ENCODE measurements at places on chromosomes 2 and 18. TPM values are rescaled to one million over a fixed set of nuclear protein-coding genes. Genes with fewer than 3 reads are reported as not detected.
A peak's percentile ranks its signal among the peaks of the same experiment; 100 is the strongest.

DNA sequence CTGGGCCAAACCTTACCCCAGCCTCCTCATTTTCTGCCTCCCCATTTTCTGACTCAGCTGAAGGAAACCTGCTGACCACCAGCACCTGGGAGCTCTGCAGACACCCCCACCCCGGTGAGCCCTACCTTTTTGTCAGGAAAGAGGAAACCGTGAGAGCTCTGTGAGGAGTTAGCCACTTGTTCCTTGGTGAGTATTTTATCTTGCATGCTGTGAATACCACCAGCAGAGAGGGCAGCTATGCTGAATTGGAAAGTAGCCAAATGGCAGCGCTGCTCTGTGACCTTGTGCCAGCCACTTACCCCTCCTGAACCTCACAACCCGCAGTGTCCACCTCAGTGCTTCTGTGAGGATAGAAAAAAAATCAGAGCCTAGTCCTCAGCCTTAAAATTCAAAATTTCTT, 2.5 kb downstream of the MPPE1 start:
- DNase-seq, result no peak

CREB1 gene
- 91.7 TPM for total RNA-seq

PEX13 gene
- 25.2 TPM for total RNA-seq

ITPRID2 gene
- 115 TPM for total RNA-seq

- DNase-seq, result no peak
Observed at GRCh38 chr2:190794790-190795189, 85.8 kb upstream of the GLS start.

- no peak for DNase-seq
Observed at GRCh38 chr2:200032895-200033294, 77.5 kb downstream of the MAIP1 start.

GRCh38 chr2:877747-878146, 72.9 kb upstream of the SNTG2 start:
- DNase-seq, result no peak

DOCK10 gene
- 29.7 TPM for total RNA-seq

GRCh38 chr18:70991577-70991976, 702.7 kb downstream of the SOCS6 start:
- no peak for DNase-seq

DNA sequence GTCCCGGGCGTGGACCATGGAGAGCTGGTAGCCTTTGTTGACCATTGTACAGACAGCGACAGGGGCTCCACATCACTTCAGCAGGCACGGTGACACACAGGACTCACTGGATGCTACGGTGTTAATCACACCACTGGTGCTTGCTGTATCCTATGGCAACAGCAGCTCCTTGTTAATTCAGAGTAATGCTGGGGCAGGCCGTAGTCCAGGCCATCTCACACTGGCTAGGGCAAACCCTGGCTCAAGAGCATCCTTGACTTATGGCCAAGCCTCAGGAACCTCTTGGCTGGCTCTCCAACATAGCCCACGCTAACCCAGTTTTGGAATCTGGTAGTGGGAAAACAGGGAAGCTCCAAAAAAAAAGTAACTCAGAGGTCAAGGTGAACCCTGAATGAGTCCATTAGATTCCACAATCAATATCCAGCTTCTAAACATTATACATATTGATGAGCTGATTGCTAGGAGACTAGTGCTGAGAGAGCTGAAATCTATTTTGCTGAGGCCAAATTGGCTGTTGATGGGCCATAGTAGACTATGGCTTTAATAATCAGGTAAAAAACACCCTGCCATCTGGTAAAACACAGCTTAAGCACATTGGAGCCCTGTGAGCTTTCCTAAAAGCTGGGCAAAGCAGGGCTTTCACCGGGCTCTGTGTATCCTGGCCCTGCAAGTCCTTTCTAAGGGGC, 253.6 kb downstream of the PRKCE start:
- no peak for DNase-seq

- DNase-seq, result no peak
Observed at GRCh38 chr2:7281231-7282201, 364.3 kb downstream of the RNF144A start.

DNA sequence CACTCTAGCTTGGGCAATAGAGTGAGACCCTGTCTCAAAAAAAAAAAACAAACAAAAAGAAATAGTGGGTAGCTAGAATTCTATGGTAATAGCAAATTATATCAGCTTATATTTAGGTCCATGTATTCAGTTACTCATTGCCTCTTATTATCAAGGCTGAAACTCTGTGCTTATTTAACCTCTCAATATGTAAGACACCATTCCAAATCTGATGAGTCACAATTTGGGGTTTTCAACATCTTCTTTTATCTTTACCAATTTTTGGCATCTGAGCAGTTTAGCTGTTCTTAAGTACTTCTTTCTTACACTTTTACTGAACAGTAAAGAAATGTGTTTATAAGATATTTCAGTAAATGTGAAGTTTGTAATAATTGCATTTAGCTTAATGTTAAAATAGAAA, 69.3 kb downstream of the TTC27 start:
- no peak for DNase-seq

- no peak for DNase-seq
Observed at GRCh38 chr18:44726059-44726421, 45.4 kb downstream of the SETBP1 start.

- DNase-seq, result no peak
Observed at GRCh38 chr18:22403950-22404349, 13.8 kb downstream of the CTAGE1 start.

POMC gene
- 0.54 TPM for total RNA-seq

- DNase-seq, result no peak
Observed at GRCh38 chr2:239952251-239952650, 72.9 kb downstream of the NDUFA10 start.

DNA sequence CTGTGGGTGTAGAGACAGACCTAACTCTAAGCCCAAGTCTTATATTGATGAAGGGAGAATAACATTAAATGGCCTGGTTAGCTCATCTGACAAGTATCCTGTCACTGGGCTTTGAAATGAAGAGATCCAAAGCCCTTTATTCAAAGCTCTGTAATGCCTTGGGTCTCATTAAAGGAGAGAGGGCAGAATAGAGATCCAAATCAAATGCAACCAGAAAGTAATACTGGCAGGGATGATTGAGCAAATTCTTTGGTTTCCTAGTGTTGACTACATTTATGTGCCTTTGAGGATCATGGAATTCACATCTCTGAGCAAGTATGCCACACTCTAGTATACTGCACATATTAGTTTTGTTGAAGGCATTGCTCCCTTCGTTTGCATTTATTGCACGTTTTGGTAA, 147.9 kb upstream of the CAVIN2 start:
- DNase-seq, result no peak

UGT1A10 gene
- not detected for total RNA-seq

GRCh38 chr18:66707473-66707872, 103.6 kb upstream of the CDH19 start:
- no peak for DNase-seq

DNA sequence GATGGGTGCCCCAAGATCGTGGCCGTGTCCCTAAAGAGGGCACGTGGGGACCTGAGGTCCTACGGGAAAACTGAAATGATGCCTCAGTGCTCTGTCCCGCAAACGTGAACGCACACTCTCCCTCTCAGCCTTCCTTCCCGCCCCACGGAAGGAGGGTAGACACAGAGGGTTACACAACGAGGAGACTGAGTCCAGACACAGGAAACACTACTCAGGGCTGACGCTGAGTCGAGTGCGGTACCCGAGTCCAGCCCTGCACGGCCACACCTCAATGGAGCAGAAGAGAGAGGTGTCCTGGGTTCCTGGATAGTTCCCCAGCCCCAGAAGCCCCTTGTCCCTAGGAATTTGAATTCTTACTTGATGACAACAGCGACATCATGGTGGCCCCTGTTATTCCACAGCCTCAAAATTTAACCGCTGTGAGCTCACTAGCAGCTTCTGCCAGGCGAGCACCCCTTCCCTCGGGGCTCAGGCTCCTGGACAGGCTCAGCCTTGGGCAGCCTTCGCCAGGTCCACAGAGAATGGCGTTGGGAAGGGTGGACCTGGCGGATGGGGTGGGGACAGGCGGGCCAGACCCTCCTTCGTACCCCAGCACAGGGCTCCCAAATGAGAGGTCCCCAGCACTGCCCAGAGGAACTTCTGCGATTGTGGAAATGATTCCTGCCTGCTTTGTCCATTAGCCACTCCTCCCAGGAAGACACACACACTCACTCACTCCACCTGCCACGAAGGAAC, 980 bp upstream of the RNPEPL1 start:
- DNase-seq, result no peak

DNA sequence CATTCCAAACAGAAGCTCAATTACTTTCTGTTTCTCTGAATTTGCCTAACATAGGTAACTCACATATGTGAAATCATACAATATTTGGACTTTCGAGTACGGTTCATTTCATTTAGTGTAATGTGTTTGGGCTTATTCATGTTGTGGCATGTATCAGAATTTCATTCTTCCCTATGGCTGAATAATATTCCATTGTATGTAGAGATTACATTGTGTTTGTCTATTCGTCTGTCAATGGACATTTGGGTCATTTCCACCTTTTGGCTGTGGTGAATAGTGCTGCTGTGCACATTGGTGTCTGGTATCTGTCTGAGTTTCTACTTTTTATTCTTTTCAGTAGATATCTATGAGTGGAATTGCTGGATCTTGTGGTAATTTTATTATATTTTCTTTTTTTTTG, 43.9 kb downstream of the LBH start:
- no peak for DNase-seq

GRCh38 chr2:79292958-79293315, 133.4 kb upstream of the REG3A start:
- DNase-seq, result no peak

TOGARAM2 gene
- total RNA-seq, result not detected

- no peak for DNase-seq
Observed at GRCh38 chr2:26767129-26767528, 3.0 kb downstream of the SLC35F6 start.

COL3A1 gene
- 13.2 TPM for total RNA-seq

DNA sequence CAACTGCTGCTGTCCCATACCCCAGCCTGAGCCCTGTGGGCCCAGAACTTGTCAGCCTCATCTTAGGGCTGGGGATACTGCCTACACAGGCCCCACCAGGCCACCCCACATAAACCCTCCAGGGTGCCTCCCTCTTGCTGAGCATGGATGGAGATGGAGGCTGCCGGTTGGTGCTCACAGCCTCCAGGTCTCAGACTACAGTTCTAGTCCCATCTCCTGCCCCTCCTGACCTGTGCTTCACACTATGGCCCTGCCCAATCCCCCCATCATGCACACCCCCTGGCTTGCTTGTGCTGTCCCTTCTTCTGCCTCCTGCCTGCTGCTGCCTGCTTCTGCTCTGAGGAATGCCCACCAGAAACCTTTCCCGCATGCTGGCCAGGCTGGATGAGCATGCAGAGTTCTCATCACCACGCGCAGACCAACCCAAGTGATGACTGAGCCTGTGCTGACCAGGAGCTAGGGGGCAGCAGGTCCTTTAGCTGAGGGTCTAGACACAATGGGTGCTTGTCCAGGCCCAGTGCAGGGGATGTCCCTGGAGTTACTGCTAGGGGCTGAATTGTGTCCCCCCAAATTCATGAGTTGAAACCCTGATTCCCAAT, 138.4 kb upstream of the HS6ST1 start:
- no peak for DNase-seq

GRCh38 chr18:73848656-73849055, 299.0 kb downstream of the FBXO15 start:
- DNase-seq, result no peak

IL36A gene
- not detected for total RNA-seq

KCNG2 gene
- total RNA-seq, result not detected

DNA sequence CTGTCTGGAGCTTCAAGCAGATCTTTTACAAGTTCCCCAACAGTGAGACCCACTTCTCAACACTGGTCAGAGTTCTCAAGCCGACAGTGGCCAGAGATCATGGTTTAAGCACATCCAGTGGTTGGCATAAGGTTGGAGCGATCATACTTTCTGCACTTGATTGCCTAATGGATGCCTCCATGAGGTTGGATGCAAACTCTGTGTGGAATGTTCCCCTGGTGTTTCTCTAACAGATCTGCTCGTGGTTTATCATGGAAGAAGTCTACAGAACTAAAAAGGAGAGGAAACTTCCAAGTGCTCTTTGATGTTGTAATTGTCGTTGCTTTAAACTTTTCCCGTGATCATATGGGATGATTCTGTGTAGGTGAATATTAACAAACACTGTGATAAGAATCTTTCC, 60.7 kb downstream of the SH3RF3 start:
- no peak for DNase-seq

GRCh38 chr2:99659874-99660273, 170.1 kb upstream of the REV1 start:
- no peak for DNase-seq

MSTN gene
- total RNA-seq, result 0.36 TPM

GRCh38 chr2:48313036-48313877, 216.7 kb upstream of the STON1 start:
- DNase-seq, result no peak

MZT2B gene
- 242 TPM for total RNA-seq

- no peak for DNase-seq
Observed at GRCh38 chr2:227473806-227474205, 1.9 kb downstream of the AGFG1 start.

DNA sequence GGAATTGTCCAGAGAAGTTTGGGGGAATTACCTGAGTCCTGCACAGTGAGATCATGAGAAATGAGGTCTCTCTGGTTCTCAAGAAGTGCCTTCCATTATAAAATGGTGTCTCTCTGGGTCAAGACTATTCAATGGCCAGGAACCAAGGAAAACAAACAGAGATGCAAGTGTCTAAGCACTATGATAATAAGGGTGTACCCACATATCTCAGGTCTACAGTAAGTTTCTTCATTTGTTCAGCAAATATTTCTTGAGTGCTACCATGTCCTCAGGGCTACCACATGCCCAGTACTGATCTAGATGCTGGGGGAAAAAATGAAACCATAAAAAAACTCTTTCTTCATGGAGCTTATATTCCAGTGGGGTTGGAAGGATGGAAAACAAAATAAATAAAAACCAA, 170.0 kb downstream of the ACKR3 start:
- DNase-seq, result no peak

DNA sequence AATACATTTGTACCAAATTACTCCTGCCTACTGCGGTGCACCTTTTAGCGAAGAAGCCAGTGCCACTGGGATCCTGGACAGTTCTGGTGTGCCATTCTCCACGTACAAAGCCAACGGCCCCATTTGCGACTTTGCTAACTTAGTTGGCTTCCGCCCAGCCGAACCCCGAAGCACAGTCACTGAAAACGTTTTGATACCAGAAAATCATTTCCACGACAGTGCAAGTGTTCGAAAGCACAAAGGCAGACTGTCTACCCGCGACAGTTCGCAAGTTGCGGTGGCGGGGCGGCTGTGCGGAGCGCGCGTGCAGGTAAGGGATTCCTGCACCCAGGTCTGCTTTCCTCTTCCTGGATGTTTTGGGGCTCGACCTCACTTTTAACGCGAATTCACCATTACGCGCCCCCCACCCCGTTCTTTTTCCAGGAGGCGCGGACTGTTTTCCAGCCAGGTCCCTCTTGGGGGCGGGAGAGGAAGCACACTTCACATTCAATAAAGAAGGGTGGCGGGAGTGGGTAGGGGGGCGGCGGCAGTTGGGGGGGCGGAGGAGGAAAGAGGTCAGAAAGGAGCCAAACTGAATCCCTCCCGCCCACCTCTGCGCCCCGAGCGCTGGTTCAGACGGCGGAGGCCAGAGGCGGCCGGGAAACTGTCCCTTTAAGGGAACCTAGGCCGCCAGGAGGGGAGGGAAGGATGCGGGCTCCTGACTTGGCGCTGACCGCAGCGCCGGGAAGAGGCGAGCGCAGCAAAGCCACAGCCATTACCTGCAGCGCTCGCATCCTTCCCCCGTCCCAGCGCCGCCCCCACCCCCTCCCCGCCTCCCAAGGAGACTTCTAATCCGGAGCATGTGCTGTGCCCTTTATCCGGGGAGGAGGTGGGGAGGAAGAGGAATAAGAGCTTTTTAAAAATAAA, 107.4 kb upstream of the KCTD1 start:
- DNase-seq, result peak; percentile 56

NFATC1 gene
- 2.4 TPM for total RNA-seq

- no peak for DNase-seq
Observed at GRCh38 chr2:168314236-168314635, 66.8 kb upstream of the STK39 start.
